ENCODE measurements at places on chromosomes 7 and 10.

DNA sequence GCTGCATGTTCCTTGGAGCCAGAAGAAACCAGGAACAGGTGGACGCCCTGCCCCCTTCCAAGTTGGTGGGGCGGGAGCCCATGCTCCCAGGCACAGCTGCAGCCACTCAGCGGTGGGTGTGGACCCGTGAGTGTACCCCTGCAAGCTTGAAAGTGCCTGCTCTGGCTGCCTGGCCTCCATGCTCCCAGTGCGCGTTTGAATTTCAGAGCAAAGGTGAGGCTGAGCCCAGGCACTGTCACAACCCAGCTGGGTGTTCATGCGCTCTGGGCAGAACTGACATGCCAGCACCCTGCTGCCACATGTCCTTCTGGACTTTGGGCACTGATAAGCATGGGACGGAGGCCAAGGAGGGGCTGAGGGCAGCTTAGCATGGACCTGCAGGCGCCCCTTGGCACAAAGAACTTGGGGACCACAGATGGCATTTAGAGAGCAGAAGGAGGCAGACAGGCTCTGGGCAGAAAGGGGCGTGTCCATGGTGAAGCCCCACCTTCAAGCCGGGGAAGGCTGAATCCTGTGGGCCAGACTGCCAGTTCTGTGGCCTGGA, 402.0 kb upstream of the NRG3 start:
- no peak for DNase-seq

DNA sequence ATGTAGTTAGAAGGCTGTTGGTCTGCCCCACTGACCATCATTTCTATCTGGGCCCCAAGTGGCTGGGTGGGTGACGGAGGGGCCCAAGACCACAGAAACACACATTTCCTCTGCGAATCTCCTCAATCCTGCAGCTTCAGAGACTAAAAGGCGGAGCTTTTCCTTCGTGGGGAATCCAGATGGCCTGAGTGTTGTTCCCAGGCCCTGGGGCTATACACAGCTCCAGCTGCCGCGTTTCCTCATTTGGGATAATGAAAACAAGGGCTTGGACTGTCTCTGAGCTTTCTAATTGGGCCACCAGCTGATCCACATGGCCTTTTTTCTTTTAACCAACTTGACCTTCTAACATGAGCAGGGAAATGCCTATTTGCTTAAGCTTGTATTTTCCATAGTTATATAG, 339.9 kb downstream of the CXCL12 start:
- DNase-seq = no peak

- no peak for DNase-seq
Measured at GRCh38 chr7:66418537-66418936, 210.1 kb upstream of the KCTD7 start.

GRCh38 chr10:10872035-10872673, 145.5 kb upstream of the CELF2 start:
- peak; percentile 38 for DNase-seq

- DNase-seq = no peak
Measured at GRCh38 chr10:30821994-30822692, 192.6 kb upstream of the LYZL2 start.

DNA sequence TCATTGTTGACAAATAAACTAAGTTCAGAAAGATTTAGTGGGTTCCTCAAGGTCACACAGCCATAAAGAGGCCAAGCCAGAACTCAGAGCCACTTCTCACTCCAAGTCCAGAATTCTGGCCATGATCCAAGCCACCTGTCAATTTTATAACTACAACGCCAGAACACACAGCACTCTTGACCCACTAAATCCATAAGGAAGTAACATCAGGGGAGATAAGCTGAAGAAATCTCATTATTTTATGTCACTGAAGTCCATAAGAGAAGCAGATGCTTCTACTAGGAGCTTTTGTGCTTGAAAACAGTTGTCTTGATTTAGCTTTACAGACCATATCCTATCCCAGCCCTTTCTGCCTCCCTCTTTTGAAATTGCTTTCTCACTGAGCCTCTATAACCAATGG, 15.9 kb downstream of the ADAM12 start:
- DNase-seq = no peak

GRCh38 chr10:6269953-6270867, 67.5 kb downstream of the PFKFB3 start:
- no peak for DNase-seq

DNA sequence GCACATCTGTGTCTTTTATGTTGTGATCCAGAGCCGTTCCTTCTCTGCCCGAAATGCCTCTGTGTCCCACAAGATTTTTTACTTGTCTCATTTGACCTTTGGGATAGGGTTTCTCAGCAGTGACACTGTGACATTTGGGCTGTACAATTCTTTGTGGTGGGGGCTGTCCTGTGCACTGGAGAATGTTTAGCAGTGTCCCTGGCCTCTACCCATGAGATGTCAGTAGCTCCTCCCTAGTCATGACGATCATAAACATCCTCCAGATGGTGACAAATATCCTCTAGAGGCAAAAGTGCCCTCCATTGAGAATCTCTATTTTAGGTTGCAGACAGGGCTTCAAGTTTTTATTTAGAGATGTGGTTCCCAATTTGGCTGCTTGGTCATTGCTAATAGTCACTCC, 91.3 kb downstream of the PPP1R17 start:
- no peak for DNase-seq

DNA sequence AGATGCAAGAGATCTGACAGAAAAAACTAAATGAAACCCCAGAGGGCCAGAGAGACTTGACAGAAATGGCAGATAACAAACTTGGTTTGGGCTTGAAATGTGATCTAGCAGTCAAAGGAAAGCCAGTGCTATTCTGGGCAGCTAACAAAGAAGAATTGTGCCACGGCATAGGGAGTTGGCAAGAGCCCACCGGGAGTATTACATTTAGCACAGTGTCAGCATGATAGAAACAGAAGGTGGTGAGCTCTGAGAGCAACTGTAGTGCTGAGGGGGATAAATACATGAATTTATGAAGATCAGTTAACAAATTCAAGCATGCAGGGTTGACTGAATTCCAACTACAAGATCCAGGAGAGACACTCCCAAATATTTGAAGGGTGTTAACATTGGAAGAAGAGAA, 91.1 kb downstream of the AHCYL2 start:
- DNase-seq = peak; percentile 32

DNA sequence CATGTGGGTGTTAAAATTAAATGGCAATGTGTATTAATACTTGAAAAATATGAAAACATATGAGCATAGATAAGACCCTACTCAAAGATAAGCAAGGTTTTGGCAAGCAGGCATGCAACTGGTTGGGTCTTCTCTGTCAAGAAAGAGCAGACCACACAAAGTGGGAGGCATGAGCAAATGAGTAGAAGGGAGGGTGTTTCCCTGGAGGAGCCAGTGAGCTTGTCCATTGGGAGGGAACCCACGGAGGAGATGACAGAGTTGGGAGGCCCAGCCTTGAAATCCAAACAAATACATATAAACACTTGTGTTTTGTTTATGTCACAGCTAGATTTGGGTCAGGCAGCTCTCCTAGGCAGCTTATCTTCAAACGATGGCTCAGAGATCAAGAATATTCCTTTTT, 134.5 kb upstream of the CXCL12 start:
- no peak for DNase-seq

- no peak for DNase-seq
Measured at GRCh38 chr10:119501690-119502089, 40.8 kb downstream of the RGS10 start.

GRCh38 chr10:92239600-92240288, 51.1 kb downstream of the CPEB3 start:
- peak; percentile 34 for DNase-seq

DNA sequence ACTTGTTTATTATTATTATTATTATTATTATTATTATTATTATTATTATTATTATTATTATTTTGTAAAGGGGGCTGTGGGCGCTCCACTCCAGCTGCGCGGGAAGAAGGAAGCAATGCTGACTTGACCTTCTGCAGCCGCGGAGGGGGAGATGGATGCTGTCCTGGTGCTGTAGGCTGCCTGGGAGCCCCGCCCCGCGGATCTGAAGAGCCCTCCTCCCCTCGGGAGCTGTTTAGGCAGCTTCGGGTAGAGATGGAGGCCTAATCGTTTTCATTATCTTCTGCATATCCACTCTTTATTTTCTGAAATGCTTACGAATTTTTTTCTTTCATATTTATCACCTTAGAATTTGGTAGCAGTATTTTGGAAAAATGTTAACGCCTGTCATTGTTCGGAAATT, 101.2 kb upstream of the KLF6 start:
- DNase-seq = no peak

- peak; percentile 65 for DNase-seq
Measured at GRCh38 chr7:39428221-39428620, 138.0 kb upstream of the YAE1 start.

- DNase-seq = peak; percentile 66
Measured at GRCh38 chr7:29194594-29195427, at the start of gene CHN2. Gene CHN2 (plus strand): TSS chr7:29194775.

- DNase-seq = no peak
Measured at GRCh38 chr7:141103847-141104429, 30.1 kb downstream of the TMEM178B start.

All from MG63 (cell line).